Daoy (cell line): ENCODE measurements at places on chromosomes 2 and 18.

GRCh38 chr18:34707670-34708069 is 2.4 kb upstream of the DTNA start:
- peak; percentile 77 for DNase-seq

- no peak for DNase-seq
Observed at GRCh38 chr2:223029287-223029686, 22.7 kb upstream of the KCNE4 start.

- DNase-seq: no peak
Observed at GRCh38 chr2:84908948-84909713, 3.7 kb downstream of the TMSB10 start.

GRCh38 chr2:202910698-202911097 is 775 bp downstream of the WDR12 start:
- no peak for DNase-seq

GRCh38 chr18:50030146-50030545 is 164.8 kb downstream of the MYO5B start:
- DNase-seq: no peak

GRCh38 chr2:230910546-230911177 is 14.4 kb downstream of the GPR55 start:
- no peak for DNase-seq

DNA sequence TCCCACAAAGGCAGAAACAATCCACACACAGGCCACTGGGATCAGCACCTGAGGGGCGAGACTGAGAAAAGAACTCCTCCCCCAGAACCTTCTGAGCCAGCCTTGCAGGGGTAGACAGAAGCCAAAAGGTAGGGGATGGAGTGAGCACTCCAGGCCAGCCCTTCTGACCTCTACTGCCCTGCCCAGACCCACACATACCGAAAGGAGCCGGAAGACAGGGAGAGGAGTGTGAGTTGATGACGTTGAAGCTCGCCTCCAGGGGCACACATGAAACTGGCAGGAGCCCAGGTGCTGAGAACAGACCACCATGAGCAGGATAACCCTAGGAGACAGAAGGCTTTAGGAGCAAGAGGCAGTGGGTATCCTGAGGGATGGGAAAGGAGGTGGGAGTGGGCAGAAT is 1.8 kb downstream of the SLC23A3 start:
- no peak for DNase-seq
